Metanephros (tissue), 2 donors: ENCODE measurements at places on chromosomes 7 and 10. TPM values are rescaled to one million over a fixed set of nuclear protein-coding genes. Genes with fewer than 3 reads are reported as not detected.

The GIMAP1 gene
- 2.6 TPM for total RNA-seq

The TRIM50 gene
- total RNA-seq: 0.18 TPM

The CRYGN gene
- 1.2 TPM for total RNA-seq

The ASAH2 gene
- total RNA-seq: 1.1 TPM

The FBXL13 gene
- 3.2 TPM for total RNA-seq

The FAM131B gene
- total RNA-seq: 1.9 TPM

The GPR15LG gene
- 0.64 TPM for total RNA-seq

The SFTPA1 gene
- 0.88 TPM for total RNA-seq

The EVX1 gene
- total RNA-seq: not detected

The ZNF804B gene
- 0.23 TPM for total RNA-seq

The PRKAR2B gene
- 24.5 TPM for total RNA-seq

The MOGAT3 gene
- total RNA-seq: 1.8 TPM

The AKR1C8 gene
- 0.41 TPM for total RNA-seq

The CEP55 gene
- 6.2 TPM for total RNA-seq

The PLEKHS1 gene
- 0.18 TPM for total RNA-seq
